K562 (cell line): ENCODE measurements at places on chromosomes 3 and 15. TPM values are rescaled to one million over a fixed set of nuclear protein-coding genes. Genes with fewer than 3 reads are reported as not detected.

ALG3 gene
- 107 and 110 TPM in 2 replicates for total RNA-seq

MCF2L2 gene
- 2.1 and 3.2 TPM in 2 replicates for total RNA-seq

UROC1 gene
- 0.07 TPM in 1 of 2 replicates, not detected in the other for total RNA-seq

IMPDH2 gene
- total RNA-seq = 315 and 318 TPM in 2 replicates

ATP13A5 gene
- total RNA-seq = not detected in 2 replicates

- DNase-seq = no peak
These were observed 81.9 kb upstream of the PLXND1 start for GRCh38 chr3:129688271-129688895.

DNA sequence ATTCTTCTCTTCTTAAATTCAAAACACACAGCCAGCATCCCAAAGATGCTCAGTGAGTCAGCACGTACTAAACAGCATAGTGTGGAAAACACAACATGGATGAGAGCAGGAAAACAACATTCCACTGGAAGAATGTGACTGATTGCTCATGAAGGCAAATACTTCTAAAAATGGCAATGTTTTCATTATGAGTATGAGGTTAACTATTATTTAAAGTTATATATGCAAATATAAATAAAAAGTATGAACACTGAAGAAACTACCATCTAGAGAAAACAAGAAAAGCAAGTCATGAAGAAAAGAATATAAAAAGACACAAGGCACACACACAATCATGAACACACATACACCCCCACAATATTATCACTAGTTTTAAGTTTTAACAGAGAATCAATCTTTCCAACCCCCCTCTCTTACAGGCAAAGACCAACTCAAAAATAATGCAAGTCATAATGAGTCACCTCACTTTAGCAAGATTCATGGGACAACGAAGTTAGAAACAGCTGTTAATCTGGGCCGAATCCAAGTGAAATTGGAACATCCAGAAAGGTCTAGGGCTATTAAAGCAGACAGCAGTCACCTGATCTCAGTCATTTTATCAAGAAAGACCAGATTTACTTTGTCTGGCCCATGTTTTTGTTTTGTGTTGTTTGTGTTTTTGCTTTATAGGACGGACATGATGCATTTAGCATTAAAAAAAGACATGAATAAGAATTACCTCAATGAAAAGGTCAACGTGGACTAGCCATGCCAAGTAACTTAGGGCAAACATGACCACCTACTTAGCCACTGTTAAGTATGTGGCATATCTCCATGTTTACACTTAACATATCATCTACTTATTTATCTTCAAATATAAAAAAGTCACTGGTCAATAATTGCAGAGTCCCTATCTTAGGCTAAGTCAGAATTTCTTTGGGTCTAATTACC, 18.1 kb downstream of the GBE1 start:
- peak; percentile 68 for DNase-seq

DNA sequence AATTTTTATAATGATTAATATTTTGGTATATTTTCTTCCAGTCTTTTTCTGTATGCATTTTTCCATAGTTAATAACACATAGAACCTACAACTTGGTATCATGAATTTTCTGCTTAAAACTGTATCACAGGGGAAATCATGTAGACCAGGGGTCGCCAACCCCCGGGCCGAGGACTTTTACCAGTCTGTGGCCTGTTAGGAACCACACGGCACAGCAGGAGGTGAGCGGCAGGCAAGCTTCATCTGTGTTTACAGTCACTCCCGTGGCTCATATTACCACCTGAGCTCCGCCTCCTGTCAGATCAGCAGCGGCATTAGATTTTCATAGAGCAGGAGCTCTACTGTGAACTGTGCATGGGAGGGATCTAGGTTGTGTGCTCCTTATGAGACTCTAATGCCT, 54.7 kb downstream of the RPL22L1 start:
- DNase-seq = peak; percentile 21

GRCh38 chr3:85626662-85627061, 667.9 kb downstream of the CADM2 start:
- DNase-seq = no peak

GRCh38 chr15:72998226-72998625, 54.0 kb upstream of the NEO1 start:
- no peak for DNase-seq

DNA sequence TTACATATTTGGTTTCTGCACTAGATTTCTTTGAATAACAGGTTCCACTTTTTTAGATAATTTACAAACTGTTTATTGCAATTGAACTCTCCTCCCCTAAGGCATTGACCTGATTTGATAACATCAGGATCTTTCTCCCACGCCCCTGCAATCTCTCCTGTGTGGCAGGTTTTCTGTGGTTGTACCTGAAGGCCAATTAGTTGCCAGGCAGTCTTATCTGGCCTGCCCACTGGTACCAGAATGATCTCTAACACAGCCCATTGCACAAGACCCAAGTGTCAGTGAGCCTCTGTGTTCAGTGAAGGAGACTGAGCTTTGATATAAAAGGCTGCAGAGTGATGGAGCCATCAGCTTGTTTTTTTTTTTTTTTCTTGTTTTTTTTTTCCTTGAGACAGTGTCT, 3.3 kb downstream of the ACAD9 start:
- DNase-seq = no peak

GRCh38 chr3:172142051-172142863, 102.9 kb downstream of the FNDC3B start:
- no peak for DNase-seq

- no peak for DNase-seq
These were observed 946.9 kb downstream of the EPHA3 start for GRCh38 chr3:90054311-90054710.

DNA sequence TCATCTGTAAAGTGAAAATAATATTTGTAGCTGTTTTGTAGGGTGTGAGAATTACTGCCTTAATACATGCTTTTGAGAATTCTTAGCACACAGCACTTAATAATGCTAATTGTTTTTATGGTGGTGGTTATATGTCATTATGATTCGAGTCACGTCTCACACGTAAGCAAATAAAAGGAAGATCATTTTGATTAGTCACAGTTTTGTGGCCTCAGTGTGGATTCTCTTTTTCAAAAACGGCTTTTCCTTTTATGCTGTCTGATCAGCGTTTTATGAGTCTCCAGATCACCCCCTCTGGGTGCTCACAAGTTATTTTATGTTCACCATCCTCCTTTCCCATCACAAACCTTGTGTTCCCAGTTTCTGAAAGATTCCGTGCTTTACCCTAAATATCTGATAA, 255.6 kb upstream of the CNTN4 start:
- no peak for DNase-seq

DNA sequence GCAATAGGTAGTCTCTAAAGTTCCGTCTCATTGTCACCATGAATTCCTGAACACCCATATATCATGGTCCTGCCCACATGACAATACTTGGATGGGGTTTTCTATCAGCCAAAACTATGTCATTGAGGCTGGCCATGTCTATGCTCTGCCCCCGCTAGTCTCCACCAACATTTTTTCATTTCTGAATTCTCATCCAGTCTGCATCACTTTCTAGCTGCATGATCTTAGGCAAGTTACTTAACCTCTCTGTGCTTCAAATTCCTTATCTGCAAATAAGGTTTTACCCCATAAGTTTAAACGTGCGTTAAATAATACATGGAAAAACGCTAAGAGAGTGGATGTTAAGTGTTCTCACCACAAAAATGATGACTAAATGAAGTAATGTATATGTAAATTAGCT, 14.1 kb downstream of the HERC1 start:
- DNase-seq = no peak

GRCh38 chr3:106068381-106068780, 199.6 kb upstream of the CBLB start:
- no peak for DNase-seq

DNA sequence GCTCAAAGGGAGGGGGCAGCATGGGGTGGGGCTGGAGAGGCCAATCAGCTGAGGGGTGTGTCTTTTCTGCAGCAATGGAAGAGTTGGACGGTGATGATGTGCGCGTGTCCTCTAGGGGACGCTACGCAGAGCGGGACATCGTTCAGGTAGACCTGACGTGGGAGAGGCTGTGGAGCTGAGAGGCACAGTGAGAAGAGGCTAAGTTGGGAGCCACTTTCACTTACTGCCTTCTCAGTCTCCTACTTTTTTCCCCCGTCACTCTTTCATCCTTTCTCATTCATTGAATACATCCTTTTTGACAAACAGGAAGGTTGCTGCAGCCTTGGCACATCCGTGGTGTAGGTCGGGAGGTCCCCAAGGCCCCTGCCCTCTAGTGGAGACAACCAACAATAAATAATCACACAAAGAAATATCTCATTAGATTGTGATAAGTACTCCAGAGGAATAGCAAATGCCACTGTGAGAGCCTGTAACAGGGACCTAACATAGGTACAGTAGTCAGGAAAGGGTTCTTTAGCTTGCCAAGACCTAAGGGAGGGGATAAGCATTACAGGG, 4.4 kb upstream of the BRPF1 start:
- DNase-seq = peak; percentile 84

GRCh38 chr3:161203485-161204098, 17.5 kb upstream of the NMD3 start:
- DNase-seq = no peak

GRCh38 chr3:19457449-19457848, 309.1 kb downstream of the KCNH8 start:
- DNase-seq = no peak
